ENCODE measurements at places on chromosomes 2 and 18. TPM values are rescaled to one million over a fixed set of nuclear protein-coding genes. Genes with fewer than 3 reads are reported as not detected.

DNA sequence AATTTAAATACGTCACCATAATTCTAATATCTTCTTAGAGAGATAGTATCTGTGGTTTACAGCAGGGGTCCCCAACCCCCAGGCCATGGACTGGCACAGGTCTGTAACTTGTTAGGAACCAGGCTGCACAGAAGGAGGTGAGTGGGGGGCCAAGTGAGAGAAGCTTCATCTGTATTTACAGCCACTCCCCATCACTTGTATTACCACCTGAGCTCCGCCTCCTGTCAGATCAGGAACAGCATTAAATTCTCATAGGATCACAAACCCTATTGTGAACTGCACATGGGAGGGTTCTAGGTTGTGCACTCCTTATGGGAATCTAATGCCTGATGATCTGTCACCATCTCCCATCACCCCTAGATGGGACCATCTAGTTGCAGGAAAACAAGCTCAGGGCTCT lies 282.6 kb downstream of the ICOS start:
- DNase-seq: no peak

- no peak for DNase-seq
Observed at GRCh38 chr2:40240070-40240469, 211.8 kb downstream of the SLC8A1 start.

GRCh38 chr2:95356821-95357700 lies 45.4 kb upstream of the FAHD2A start:
- no peak for DNase-seq

- no peak for DNase-seq
Observed at GRCh38 chr18:79485788-79486355, 90.1 kb downstream of the NFATC1 start.

- DNase-seq: no peak
Observed at GRCh38 chr2:27977731-27978312, 87.3 kb downstream of the BABAM2 start.

- DNase-seq: no peak
Observed at GRCh38 chr18:58863539-58864145, 1.0 kb upstream of the ZNF532 start.

GRCh38 chr18:7116001-7116730 lies 1.4 kb downstream of the LAMA1 start:
- DNase-seq: no peak

DNA sequence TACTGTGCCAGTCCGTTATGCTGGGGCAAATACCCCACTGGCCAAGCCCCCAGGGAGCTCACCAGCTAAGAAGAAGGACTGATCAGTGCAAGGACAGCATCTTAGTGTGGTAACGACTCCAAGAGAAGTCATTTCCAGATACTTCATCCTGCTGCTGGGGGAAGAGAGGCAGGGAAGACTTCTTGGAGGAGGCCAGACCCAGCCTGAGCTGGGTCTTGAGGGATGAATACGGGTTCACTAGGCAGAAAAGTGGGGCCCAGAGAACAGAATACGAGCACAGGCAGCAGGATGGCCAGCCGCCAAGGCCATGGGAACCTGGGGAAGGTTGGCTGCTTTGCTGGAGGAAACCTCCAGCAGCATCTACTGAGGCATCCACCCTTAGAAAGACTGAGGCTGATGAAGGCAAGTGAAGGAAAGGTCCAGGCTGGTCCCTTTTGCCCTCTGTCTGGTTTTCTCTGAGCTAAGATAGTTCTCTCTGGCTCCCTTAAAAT lies 84.1 kb downstream of the GLI2 start:
- no peak for DNase-seq

GRCh38 chr2:233680361-233681045 lies 1.2 kb upstream of the UGT1A7 start:
- no peak for DNase-seq

- DNase-seq: no peak
Observed at GRCh38 chr2:1654696-1655374, 89.5 kb downstream of the PXDN start.

- no peak for DNase-seq
Observed at GRCh38 chr2:177693658-177694339, 301.2 kb downstream of the AGPS start.

DNA sequence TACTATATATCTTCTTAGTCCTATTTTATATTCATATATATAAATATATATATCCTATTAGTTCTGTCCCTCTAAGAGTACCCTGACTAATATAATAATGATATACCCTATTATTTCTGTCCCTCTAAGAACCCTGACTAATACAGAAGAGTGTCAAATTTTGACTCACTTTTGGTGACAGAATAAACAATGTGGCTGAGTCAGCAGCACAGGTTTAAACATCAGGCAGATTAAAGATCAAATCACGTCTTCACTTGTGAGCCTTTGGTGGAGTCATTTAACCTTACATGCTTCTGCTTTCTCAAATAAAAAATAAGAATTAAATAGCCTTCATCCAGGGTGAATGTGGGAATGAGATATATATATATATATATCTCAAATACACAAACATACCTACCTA lies 615.9 kb upstream of the GCFC2 start:
- no peak for DNase-seq

GRCh38 chr2:225841314-225841713 lies 441.8 kb downstream of the NYAP2 start:
- no peak for DNase-seq

- no peak for DNase-seq
Observed at GRCh38 chr2:68452158-68452900, 14.8 kb downstream of the FBXO48 start.

DNA sequence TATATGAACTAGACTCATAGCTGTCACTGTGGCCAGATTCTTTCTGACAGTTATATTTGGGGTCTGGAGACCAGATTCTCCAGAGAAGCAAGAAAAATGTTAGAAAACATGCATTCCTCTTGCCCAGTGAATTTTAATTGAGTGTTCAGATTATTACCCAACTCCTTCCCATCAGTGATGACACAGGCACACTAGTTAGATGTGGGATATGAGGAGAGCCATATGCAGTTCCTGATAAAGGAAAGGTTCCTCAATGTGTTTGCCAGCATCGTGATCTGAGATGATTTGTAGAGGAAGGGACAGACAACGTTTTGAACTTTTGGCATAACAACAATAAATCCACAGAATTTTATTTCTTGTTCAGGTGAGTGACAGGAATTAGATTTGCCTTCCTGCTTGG lies 308.6 kb downstream of the PIEZO2 start:
- DNase-seq: no peak

DNA sequence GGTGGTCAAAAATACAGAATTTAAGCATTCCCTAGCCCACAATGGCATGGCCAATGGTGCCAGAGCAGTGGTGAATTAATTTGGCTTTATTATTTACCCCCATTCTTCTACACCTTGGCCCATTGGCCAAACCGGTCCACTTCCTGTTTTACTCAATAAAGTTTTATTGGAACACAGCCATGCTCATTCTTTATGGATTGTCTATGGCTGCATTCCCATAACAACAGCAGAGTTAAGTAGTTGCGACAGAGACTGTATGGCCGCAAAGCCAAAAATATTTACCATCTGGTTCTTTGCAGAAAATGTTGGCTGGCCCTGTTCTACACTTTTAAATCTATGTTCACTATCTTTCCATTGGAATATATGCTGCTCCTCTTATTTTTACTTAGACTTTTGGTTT lies 130.3 kb upstream of the CCDC68 start:
- no peak for DNase-seq

DNA sequence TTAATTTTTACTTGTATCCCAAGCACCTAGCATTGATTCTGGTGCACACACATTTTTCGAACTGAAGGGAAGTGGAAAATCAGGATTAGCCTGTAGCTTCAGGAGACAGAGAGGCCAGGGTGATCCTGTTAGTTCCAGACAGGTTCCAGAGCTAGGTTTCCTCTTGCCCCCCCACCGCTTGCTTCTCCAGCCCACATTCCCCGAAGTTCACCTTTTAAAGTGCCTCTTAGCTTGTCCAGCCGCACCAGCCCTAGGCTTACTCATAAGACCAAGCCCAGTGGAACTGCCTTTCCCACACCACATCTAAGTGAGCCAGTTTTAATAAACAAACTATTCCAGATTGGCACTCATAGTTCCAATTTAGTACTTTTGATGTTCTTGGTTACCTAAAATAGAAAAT lies 898.6 kb upstream of the KLHL29 start:
- DNase-seq: no peak

- DNase-seq: no peak
Observed at GRCh38 chr2:53452957-53453748, 314.5 kb upstream of the CHAC2 start.

DNA sequence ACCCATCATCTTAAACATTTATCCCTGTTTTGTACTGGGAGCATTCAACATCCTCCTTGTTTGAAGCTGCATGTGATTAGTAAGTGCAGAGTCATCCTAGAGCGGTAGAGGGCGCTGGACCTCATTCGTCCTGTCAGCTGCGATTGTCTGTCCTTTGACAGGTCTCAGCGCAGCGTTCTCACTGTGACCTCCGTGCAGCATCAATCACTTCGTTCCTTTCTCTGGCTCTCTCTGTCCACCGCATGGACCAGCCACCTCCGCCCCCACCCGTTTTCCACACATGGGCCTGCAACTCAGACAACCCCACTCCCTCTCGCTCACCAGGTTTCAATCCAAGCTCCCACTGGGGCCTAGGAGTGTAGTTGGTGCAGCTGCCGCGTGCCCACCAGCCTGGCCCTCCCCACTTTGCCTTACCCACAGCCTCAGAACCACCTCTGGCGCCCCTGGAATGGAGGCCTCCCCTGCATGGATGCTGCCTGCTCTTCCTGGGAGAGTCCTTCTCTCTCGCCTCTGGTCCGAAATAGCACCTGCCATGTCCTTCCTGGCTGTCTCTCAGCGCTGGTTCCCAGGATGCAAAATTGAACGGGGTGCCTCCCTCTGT lies 90.5 kb downstream of the NDUFA10 start:
- DNase-seq: no peak

DNA sequence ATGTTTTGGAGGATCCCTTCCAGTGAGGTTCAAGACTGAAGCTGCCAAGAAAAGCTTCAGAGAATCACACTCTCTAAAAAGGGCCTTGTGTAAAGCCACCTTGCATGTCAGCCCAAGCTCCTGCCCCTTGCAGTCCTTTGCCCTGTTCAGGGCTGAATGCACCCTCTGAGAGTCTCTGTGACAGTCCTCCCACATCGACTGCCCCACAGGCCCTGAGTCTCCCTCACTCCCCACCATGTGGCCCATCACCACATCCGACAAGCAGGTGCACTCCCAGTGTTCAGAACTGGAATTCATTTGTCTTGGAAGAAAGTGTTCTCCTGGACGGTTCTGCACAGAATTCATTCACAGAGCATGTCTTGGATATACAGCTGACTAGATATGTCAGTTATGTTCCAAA lies 31.0 kb downstream of the BCL11A start:
- no peak for DNase-seq

DNA sequence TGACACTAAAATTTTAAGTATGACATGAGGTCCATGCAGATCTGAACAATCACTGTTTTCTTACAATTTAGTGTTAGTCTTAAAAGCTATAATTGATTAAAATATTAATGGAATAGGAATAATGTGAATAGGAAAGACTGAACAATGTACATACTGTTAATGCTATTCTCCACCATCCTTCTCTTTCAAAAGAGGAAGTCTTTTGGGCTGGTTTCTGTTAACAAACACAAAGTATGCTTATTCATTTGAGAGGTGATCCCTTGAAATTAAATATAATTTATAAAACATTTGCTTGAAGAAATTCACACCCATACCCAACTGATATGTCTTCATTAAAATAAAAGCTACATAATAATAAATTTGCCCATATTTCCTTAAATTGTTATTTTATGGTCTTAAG lies 2.3 kb downstream of the STPG4 start:
- DNase-seq: no peak

DNA sequence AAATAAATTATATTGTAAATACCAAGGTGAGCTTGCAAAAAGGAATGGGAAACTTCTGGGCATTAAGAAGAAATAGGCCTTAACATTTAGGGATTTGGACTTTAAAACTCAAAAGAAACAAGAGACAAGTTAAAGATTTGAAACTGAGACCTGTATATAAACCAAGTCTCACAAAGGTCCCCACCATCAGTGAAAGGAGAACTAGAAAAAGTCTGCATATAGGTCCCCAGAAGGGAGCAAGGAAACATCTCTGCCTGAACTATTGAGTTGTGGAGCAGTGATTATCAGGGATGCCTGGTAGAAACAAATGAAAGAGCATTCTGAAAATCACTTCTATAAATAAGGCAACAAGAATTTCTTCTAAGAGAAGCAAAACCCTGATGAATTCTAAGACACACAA lies 30.5 kb upstream of the ITGAV start:
- DNase-seq: no peak

DNA sequence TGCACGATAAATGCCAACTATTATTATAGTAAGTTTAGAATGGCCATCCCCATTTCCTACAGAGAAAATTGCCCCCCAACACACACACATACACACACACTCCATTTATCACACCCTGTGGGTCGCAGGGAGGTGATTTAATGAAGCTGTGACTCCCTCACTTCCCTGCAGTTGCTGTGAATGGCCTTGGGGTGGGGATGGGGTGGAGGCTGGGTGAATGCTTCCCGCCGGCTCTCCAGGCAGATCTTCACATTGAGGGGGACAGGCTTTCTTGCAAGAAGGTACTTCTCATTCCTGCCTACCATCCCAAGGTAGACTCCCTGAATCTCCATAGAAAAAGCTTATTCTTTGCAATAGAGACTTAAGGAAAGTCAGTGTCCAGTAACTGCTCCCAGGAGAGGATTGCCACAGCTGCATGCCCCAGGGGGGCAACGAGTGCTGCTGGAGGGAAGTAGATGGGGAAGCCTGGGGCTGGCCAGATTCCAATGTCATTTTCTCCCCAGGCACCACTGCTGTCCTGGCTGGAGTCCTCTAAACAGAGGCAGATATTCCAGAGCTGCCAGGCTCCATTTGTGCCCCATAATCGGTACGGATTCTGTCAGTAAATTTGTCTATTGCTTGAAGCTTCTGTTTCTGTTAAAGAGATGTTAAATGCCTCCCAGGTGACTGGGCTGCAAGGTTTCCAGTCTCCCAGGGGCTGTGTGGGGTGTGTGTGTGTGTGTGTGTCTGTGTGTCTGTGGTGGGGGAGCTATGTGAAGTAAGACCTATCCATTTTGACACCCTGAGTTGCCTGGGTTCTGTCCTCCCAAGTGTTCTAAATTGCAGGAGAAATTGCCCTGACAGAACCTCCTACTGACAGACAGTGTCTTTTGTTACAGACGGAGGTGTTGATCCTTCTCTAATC lies 265.5 kb downstream of the SRBD1 start:
- no peak for DNase-seq

DNA sequence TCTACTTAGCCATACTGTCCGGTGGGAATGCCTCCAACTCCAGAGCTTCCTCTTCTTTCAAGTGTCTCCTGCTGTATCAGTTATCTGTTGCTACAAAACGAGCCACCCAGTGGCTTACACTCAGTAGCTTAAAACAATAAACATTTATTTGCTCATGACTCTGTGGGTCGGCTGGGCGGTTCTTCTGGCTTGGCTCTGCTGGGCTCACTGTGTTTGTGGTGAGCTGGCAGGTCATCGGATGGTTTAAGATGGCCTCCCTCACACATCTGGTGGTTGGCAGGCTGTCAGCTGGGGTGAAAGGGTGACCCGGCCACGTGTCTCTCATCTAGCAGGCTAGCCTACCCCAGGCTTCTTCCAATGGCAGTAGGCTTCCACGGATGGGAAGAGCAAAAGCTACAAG lies 122.4 kb upstream of the SLC1A4 start:
- DNase-seq: no peak

The ABI2 gene
- 6.0 TPM for total RNA-seq

The UGT1A10 gene
- 29.3 TPM for total RNA-seq

The ZNF892 gene
- 4.2 TPM for total RNA-seq

The TOGARAM2 gene
- total RNA-seq: 0.48 TPM

The HTR2B gene
- total RNA-seq: not detected

The C1GALT1C1L gene
- not detected for total RNA-seq

The MRO gene
- total RNA-seq: 0.83 TPM

The AAMP gene
- total RNA-seq: 97.9 TPM

The GCG gene
- total RNA-seq: not detected

The ZNF396 gene
- 0.11 TPM for total RNA-seq

The NYAP2 gene
- not detected for total RNA-seq
